Cerebellar cortex (tissue), 1 donor: ENCODE measurements at places on chromosomes 5 and 9.

GRCh38 chr5:164341056-164341619 is 835.7 kb downstream of the MAT2B start:
- no peak for DNase-seq

DNA sequence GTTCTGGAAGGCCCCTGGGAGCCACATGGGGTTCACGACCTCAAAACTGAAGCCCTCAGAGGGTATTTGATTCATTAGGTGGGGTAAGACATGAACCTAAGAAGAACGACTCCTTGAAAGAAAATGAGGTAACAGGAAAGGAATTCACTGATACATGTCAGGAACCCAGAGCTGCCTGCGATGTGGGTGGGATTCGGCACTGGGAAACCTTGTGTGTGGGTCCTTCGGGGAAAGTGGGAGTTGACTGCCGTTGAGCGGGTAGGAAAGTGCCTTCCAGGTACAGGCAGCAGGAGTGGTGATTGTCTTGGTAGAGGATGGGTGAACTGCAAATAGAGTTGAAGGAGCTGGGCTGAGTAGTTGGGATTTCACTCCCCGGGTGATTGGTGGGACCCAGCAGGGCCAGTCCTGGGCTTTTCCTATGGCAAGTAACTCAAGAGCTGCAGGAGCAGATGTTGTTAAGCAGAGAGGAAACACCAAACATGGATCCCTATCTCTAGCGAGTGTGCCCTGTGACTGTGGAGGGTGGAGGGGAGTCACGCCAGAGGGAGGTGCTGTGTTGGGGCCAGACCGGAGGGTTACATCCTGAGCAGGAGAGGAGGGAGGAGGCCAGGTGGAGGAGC is 30.8 kb downstream of the ANKRD33B start:
- no peak for DNase-seq

DNA sequence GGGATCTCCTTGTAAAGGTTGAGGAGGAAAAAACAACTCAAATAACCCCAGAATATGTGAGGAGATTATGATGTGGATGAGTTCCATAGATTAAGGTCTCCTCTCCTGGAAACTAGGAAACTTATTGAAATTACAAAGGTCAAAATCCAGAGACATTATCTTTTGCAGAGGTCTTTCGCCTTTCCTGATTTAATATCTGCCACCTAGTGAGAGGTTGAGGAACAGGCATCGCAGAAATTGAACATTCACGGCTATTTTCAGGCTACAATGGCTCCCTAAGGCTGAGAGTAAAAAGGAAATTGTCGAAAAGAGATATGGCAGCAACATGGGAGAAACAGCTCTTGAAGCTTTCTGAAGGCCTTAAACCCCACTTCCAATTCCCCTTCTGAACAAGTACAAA is 127.5 kb upstream of the PLCXD3 start:
- no peak for DNase-seq

- peak; percentile 82 for DNase-seq
These were observed at the start of gene CCNO for GRCh38 chr5:55232985-55233928. Gene CCNO (minus strand): TSS chr5:55233608. CDS start chr5:55233523, 85 bp downstream.

- DNase-seq: no peak
These were observed 74.7 kb downstream of the VAV2 start for GRCh38 chr9:133917375-133917774.

GRCh38 chr9:114763220-114763619 is 42.6 kb downstream of the TNFSF15 start:
- no peak for DNase-seq
